ENCODE measurements at places on chromosomes 2 and 18.
A peak's percentile ranks its signal among the peaks of the same experiment; 100 is the strongest.

DNA sequence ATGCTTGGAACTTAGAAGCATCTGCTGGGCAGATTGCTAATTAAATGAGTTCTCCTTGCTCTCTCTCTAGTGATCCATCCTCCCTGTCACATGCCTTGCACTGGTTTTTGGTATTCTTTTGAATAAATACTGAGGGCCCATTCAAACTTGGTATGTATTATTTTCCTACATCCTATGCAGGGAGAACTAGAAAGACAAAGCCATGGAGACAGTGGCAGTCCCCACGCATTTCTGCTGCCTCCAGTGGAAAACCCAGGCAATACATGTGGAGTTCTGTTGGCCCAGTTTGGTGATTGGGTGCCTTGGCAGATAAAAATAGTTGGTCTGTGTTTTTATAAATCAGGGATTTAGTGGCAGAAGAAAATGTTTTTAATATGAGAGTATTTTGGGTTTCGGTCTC, 68.7 kb downstream of the DIS3L2 start:
- no peak for DNase-seq

- DNase-seq = peak; percentile 1
These were observed 220.3 kb downstream of the KLHL29 start for GRCh38 chr2:23605236-23605635.

GRCh38 chr2:134943540-134943939, 24.9 kb downstream of the CCNT2 start:
- no peak for DNase-seq

GRCh38 chr2:1605102-1606045, 138.9 kb downstream of the PXDN start:
- peak; percentile 70 for DNase-seq

DNA sequence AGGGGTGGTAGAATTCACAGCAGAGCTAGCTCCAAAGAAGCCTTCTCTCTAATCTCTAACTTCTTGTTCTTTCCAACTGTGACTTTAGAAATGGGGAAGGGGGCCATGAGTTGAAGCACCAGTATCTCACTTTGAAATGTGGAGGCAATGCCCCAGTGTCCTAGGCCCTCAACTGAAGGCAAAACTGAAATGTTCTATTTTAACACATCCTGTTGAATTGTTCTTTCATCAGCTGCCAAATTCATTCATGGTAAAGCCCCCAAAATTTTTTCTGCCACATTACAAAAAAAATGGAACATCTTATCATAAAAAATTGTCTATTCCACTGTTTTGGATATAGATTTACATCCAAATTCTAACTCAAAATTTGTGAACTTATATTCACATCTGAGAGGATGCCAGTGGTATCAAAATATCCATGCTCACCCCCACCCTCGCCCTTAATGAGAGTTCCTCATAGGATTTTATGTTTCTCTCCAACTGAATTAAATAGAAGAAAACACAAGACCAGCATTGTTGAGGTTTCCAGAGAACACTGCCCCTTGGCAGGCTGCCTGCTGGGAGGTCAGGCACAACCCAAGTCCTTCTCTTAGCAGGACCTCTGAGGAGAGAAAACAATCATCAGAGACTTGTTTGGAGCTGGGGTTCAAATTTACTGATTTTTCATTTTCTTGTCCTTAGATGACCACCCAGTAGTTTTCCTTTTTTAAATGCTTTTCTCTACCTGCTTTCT, 147.4 kb upstream of the PGAP1 start:
- peak; percentile 57 for DNase-seq

DNA sequence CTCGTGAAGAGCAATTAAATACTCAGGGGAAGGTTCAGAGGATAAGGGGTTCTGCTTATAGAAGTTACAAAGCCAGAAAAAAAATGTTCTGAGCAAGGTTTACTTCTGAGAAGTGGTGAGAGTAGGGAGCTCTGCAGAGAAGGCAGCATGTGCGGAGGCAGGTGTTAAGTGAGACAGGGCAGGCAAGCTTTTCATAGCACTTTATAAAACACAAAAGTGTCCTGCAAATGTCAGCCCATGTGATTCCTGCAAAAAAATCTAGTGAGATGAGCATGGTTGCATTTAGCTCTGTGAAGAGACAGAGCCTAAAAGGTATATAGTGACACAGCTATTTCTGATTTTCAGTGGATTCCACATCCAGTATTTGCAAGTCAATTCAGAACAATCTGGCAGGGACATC, 223.8 kb upstream of the SYT4 start:
- no peak for DNase-seq

DNA sequence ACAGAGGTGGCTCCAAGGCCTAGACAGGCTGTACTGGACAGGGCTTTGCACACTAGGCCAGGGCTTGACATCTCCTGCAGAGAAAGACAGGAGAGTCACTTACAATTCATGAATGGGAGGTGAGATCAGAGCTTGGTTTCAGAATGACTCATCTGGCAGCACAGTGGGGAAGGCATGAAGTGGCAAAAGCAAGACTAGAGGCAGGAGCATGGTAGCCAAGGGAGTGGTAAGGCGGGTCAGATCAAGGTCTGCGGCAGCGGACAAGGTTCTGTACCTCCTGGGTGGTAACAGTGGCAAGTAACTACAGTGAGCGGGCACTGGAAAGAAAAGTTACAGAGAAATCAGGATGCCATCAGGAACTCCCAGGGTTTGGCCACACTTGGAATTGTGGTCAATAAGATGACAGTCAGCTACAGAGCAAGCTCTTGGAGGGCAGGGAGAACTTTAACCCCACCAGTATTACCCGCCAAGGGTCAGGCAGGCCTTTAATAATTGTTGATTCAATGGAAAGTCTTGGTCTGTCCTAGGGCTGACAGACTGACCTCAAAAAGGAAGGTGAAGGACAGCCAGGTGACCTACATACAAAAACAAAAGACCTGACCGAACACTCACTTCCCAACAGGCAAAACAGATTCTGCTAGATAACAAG, 5.7 kb downstream of the MCFD2 start:
- DNase-seq = no peak

- no peak for DNase-seq
These were observed 172.2 kb upstream of the ID2 start for GRCh38 chr2:8509621-8510020.

GRCh38 chr18:2914185-2914880, 67.5 kb downstream of the EMILIN2 start:
- peak; percentile 89 for DNase-seq

- DNase-seq = no peak
These were observed 87.0 kb downstream of the SPHKAP start for GRCh38 chr2:228094377-228094921.

- DNase-seq = no peak
These were observed 7.0 kb downstream of the CRYGA start for GRCh38 chr2:208156439-208156838.

- no peak for DNase-seq
These were observed 19.6 kb upstream of the NDUFV2 start for GRCh38 chr18:9082711-9083510.

GRCh38 chr2:176080540-176081375, 3.0 kb downstream of the EVX2 start:
- peak; percentile 42 for DNase-seq

- peak; percentile 58 for DNase-seq
These were observed 10.1 kb downstream of the CYP26B1 start for GRCh38 chr2:72137498-72138010.

DNA sequence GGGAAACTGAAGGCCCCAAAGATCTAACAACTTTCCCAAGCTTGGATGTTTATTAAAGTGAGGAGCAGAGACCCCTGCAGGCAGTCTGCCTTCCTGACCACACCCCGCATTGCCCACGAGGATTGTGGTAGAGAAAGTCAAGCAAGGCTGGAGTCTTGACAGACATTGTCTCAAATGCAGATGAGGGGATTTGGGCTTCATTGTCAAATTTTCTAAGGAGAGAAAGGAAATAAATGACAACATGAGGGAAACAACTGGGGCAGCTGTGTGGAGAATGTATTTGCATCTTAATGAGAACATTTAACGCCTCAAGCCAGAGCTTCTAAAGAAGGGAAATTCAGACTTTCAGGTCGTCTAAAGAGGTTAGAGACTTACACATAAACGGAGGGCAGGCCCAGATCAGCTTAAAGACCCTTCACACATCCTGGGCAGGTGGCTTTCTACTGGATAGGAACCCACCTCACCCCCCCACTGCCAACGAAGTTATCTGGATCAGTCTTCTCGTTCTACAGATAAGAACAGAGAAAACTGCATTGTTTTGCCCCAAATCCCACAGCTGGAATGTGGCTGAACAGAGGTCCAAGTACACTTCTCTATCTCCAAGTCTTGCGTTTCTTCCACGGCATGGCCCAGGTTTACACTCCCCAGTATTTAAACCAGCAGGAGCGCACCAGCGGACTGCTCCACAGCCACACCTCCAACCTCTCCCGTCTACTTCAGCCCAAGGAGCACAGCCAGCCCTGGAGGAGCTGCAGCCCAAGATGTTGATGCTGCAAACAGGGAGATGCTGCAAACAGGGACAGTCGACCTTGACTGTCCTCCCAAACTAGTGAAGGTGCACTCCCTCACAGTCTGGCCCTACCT, 16.2 kb upstream of the SCG2 start:
- no peak for DNase-seq

DNA sequence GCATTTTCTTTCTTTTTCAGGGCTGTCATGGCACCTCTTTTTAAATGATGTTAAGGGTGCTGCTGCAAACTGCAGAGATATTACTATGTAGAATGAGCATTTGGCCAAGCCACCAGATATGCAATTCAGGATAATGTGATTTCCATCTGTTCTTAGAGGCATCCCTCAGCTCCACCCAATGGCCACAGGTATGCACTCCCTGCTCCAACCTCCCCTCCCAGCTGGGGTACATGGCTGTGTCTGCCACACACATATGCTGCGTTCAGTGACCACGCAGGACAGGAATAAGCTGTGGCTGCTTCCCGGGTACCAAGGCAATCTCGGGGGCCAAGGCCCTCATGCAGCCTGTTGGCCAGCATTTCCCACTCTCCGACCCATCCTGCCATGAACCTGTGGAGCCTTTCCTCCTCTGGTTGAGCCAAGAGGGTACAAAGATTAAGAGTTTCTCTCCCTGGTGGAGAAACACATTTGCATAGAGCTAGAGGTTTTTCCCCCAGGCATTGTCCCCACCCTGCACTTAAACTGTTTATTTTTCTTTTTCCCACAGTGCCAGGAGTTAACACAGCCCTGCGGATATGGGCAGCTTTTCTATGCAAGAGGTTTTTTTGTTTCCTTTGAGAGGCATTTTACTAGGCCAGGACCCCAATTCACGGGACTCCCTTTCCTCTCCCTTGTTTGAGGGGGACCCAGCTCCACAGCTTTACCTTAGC, 147.0 kb downstream of the GCA start:
- no peak for DNase-seq

DNA sequence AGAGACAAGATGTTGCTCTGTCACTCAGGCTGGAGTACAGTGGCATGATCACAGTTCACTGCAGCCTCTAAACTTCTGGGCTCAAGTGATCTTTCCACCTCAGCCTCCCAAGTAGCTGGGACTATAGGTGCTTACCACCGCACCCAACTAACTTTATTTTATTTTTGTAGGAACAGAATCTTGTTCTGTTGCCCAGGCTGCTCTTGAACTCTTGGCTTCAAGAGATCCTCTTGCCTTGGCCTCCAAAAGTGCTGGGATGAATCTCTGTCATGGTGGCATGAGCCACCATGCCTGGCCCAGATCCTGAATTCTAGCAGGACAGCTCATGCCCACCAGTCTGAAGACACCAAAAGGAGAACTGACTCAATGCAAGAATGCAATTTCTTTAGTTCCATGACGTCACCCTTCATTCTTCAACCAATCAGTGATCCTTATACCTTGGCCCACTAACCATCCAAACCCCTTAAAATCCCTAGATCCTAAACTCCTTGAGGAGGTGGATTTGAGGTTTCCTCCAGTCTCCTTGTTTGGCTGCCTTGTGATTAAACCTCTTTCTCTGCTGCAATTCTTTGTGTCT, 25.6 kb upstream of the CXXC1 start:
- no peak for DNase-seq

DNA sequence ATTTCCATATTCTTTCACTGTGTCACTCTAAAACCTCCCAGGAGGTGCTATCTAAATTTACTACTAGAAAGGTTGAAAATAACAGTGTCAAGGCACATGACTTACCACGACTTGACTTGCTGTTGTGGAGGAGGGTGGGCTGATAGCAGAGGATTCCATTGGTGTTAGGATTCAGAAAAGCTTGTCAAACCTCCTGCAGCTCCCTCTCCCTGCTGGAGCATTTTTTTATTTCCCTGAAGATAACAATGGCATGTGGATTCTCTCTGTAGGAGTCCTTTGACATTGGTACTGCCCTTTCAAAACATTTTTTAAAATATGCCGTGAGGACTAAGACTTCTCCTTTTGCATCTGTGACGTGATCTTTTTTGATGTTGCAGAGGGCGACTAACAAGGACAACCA, 696.9 kb upstream of the GYPC start:
- DNase-seq = no peak

GRCh38 chr18:6521803-6522418, 107.2 kb upstream of the L3MBTL4 start:
- no peak for DNase-seq

DNA sequence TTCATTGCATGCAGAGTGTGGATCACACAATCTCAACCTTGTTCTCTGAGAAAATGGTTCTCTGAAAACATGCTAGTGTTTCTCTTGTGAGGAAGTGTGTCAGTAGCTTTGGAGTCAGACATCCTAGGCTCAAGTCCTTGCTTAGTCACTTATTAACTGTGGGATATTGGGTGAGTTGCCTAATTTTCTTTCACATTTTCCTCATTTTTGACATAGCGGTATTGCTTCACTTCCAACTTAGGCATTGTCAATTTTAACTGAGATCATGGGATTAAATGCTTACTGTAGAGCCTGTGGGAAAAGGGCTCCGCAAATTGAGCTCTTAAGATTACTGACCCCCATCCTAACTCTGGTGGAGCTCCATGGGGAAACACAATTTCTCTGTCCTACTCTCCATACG, 622.2 kb downstream of the CNTNAP5 start:
- DNase-seq = no peak

- no peak for DNase-seq
These were observed 1.2 kb downstream of the CBLN2 start for GRCh38 chr18:72542984-72543356.

- DNase-seq = no peak
These were observed 92.2 kb upstream of the NFU1 start for GRCh38 chr2:69529480-69529879.

DNA sequence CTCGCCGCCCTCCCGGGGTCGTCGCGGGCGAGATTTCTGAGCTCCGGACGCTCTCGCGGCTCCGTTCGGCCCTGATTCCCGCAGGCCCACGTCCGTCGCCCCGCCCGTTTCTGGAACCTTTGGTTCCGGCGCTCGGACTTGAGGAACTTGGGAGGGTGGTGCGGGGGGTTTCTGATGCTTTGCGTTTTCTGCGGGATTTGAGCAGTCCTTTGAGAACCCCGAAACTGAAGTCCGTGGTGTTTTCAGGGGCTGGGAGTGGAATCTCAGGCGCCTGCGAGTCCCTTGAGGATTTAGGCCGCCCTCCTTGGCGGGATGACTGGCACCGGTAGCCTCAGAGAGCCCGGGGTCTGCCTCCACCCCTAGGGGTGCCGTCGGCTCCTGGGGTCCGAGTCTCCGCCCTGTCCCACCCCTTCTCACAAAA, 336 bp downstream of the THNSL2 start:
- no peak for DNase-seq

GRCh38 chr2:25524507-25524906, 148.9 kb downstream of the DTNB start:
- no peak for DNase-seq

Measured in right hindlimb (tissue), 1 donor.